ENCODE measurements at places on chromosomes 12 and 14.

- no peaks in the 10 kb centered on the region for H3K27me3 ChIP-seq
- H3K4me3 ChIP-seq: no peak overlapping the region
- H3K36me3 ChIP-seq: no peaks in the 10 kb centered on the region
- no peak for DNase-seq
- H3K27ac ChIP-seq: peak overlapping the region; percentile 45
These were observed 9.8 kb upstream of the CLECL1 start for GRCh38 chr12:9742661-9743060.

DNA sequence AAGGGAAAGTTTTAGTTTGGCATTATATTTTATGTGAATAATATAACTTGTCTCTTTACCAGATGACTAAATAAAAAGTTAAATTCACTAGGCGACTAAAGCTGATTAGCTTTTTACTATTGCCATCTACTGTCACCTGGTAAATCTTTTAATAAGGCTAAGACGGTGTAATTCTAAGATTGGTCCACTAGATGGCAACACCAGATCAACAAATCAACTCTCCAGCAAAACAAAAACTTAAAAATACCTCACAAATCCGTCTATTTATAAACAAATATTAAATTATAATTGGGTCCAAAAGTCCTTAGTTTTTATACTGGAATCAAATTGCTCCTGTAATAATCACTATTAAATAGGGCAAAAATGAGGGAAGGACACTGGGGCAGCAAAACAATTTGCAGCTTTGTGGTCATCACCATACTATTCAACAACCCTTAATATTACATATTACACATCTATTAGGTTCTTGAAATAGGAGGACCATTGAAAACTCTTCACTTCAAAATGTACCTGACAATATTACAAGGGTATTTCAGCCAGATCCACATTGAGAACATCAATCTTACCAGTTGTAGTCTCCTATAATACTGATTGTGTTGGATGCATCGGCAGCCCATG lies 47.9 kb downstream of the GALC start:
- H3K27me3 ChIP-seq: no peaks in the 10 kb centered on the region
- DNase-seq: no peak
- H3K4me3 ChIP-seq: no peak overlapping the region
- H3K36me3 ChIP-seq: no peaks in the 10 kb centered on the region

DNA sequence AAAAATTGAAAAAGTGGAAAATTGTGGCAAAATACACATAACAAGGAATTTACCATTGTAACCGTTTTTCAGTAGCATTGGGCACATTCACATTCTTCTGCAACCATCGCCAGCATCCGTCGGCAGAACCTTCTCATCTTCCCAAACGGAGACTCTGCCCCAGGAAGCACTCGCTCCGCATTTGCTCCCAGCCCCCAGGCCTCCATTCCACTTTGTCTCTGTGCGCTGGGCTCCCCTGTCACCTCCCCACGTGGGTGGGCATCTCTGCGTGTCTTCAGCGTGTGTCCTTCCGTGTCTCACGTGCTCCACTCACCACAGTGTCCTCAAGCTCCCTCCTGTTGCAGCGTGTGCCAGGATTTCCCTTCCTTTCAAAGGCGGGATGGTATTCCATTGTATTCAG lies 9.9 kb downstream of the GPR132 start:
- no peak for DNase-seq
- no peak overlapping the region for H3K4me3 ChIP-seq
- no peak overlapping the region for H3K27ac ChIP-seq
- H3K36me3 ChIP-seq: no peaks in the 10 kb centered on the region
- no peaks in the 10 kb centered on the region for H3K27me3 ChIP-seq

DNA sequence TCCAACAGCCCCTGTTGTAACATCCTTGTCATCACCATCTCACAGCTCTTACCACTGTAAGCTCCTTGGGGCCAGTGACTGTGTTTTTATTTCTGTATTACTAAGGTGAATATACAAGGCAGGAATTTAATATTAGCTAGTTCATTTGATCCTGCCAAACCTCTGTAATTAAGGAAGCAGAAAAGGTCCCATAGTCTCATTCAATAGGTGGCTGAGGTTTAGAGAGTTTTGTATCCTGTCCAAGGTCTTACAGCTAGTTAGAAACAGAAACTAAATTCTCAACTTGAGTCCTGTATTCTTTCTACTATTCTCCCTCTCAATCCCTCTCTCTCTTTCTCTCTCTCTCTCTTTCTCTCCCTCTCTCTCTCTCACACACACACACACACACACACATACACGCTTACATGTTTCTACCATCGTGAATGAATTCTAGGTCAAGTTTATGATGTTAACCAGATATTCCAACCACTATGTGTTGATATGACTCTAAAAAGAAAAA lies 543 bp upstream of the GLIPR1 start:
- no peak for DNase-seq
- peak overlapping the region; percentile 46 for H3K4me3 ChIP-seq
- peak overlapping the region; percentile 75 for H3K27ac ChIP-seq

GRCh38 chr12:114847441-114848035 lies 163.6 kb upstream of the TBX3 start:
- H3K36me3 ChIP-seq: no peaks in the 10 kb centered on the region
- DNase-seq: no peak
- no peaks in the 10 kb centered on the region for H3K27me3 ChIP-seq
- H3K4me1 ChIP-seq: no peaks in the 10 kb centered on the region

GRCh38 chr12:2616763-2617162 lies 178.0 kb upstream of the FKBP4 start:
- H3K4me1 ChIP-seq: no peaks in the 10 kb centered on the region
- H3K27ac ChIP-seq: no peak overlapping the region
- no peaks in the 10 kb centered on the region for H3K27me3 ChIP-seq
- no peaks in the 10 kb centered on the region for H3K36me3 ChIP-seq
- H3K4me3 ChIP-seq: no peak overlapping the region

DNA sequence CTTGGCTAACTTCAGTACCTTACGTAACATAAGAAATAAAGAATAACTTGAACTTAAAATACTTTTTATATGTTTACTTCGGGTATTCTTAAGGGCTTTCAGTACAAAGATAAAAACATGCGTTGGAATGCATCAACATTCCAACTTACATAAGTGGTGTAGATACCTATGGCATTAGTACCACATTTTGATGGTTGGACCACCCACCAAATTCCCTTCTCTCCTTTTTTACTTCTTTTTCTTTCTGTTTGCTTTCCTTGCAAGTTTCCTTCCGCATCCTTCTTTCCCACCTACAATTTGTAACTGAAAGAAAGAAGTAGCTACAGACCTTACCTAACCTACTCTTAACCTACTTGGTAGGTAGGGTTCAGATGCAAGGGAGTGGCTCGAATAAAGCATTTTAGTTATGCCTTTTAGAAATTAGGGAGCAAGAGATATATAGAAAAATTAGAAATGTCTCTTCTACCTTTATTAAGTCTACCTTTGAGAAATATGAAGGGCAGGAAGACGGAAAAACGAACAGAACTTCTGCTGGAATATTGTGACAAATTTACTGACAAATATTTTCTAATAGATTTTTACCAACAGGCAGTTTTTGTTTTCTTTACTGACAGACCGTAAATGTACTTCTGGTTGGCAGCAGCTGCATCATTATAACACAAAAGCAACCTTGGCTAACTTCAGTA lies 2.1 kb upstream of the ARHGAP5 start:
- H3K27ac ChIP-seq: peak overlapping the region; percentile 100
- no peaks in the 10 kb centered on the region for H3K36me3 ChIP-seq
- H3K27me3 ChIP-seq: no peaks in the 10 kb centered on the region
- H3K4me1 ChIP-seq: peaks cover 50% of the 10 kb centered on the region
- H3K4me3 ChIP-seq: peak overlapping the region; percentile 98

DNA sequence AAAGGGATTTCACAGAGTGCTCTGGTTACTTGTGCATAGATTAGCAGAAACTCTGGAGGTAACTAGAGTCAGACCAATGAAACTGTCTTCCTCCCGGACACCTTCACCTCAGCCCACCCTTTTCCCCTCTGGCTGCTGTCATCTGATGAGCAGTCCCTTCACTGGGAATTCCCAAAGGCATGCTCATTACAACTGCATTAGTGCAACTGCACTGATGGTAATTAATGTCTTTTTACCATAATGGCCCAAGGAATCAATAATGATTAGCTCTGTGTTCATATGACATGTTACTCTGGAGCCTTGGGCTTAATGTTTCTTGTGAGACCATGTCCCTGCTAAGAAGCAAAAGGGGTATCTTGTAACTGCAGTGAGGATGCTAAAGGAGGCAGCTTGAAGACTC lies 304.5 kb downstream of the GRIN2B start:
- no peaks in the 10 kb centered on the region for H3K27me3 ChIP-seq
- H3K4me1 ChIP-seq: no peaks in the 10 kb centered on the region
- no peak for DNase-seq
- no peak overlapping the region for H3K27ac ChIP-seq

DNA sequence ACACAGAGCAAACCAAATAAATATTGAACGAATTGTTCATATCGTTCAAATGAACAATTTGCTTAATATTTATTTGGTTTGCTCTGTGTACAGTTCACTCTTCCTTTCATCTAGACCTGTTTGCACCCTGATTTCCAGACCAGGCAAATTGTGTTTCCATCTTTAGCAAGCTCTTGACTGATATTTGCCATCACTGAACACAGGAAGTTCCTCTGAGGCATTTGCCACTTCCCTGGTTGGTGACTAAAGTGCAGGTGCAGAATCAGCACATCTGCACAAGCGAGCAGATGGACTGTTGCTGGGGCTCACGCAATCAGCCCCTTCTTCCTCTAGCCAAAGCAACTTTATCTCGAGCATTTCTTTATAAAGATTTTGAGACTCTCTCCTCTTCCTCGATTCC lies 112.9 kb downstream of the DAAM1 start:
- no peak overlapping the region for H3K4me3 ChIP-seq
- no peak overlapping the region for H3K27ac ChIP-seq
- no peak for DNase-seq
- no peaks in the 10 kb centered on the region for H3K36me3 ChIP-seq

DNA sequence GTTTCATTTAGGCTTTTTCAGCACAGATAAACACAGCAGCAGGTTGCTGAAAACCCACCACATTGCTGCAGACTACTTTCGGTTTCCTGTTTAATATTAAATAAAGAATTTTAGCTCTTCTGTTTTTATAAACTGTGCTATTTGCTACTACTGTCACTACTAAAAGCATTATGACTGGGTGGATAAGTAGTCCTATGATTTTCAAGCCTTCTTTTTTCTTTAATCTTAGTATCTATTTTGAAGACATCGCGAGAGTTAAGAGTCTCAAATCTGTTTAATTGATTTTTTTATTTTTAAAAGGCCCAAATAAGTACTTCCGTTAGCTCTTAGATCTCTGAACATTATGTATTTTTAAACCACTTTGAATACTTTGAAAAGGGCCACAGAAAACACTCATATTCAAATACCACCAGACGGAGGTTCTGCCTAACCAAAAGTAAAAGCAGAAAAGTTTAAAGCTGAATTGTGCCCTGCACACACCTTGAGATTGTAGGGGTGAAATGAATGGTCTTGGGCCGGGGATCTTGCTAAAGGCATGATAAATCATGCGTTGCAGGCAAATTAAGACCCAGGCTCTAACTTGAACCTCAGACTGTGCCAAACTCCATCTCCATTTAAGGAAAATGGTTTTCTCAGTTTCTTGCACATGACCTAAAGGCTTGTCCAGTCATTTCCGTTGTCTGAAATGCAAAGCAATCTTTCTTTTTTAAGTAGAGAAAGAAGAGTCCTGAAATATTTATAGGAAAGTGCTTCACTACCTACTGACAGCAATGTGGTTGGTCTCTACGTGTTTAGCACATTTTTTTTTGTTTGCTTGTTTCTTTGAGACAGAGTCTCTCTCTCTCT lies 13.6 kb upstream of the FOXN3 start:
- H3K4me1 ChIP-seq: peaks cover 29% of the 10 kb centered on the region
- no peaks in the 10 kb centered on the region for H3K36me3 ChIP-seq
- no peaks in the 10 kb centered on the region for H3K27me3 ChIP-seq

DNA sequence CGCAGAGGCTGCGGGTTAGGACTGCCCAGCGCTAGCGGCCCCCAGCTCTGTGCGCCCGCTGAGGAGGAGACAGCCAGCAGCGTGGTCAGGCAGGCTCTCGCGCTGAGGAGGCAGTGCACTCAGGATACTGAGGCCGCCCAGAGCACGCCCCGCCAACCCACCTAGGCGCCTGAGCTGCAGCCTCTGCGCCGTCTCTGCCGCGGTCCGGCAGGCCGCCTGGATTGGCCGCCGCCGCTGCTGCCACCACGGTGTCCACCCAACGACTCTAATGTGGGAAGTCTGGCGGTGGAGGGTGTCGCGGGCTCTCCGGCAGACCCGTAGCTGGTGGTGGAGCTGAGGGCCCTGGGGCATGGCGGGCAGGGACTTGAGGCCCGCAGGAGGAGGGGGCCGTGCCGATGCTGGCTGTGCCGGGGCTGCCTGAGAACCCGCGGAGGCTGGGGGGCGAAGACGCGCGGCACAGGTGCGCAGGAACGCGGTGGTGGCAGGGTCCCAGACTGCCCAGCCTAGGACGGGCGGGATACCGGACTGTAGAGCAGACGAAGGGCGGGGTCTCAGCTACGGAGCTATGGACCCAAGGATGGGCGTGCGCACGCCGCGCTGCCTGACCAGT lies 69.9 kb downstream of the ASCL4 start:
- DNase-seq: no peak
- no peak overlapping the region for H3K27ac ChIP-seq
- peaks cover 19% of the 10 kb centered on the region for H3K27me3 ChIP-seq
- no peaks in the 10 kb centered on the region for H3K36me3 ChIP-seq
- H3K4me1 ChIP-seq: peaks cover 51% of the 10 kb centered on the region

DNA sequence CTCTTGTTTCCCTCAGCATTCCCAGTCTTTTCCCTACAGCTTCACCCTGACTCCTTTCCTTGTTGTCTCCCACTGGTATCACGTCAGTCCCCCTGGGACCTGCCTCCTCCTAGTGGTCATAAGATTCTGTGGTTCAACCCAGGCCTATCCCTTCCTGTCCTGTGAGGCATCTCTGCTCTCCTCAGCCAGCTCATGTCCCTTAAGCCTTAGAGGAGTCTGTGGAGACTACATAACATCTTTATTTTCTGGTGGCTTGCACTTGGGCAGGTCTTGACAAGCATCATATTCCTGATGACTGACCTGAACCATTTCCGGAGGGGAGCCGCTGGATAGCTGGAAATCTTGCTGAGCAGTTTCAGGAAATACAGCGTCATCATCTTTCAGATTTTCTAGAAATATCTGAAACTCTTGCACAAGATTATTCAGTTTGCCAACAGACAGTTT lies 688 bp downstream of the C12orf71 start:
- H3K4me3 ChIP-seq: no peak overlapping the region
- no peak overlapping the region for H3K27ac ChIP-seq
- H3K27me3 ChIP-seq: no peaks in the 10 kb centered on the region
- H3K4me1 ChIP-seq: peaks cover 55% of the 10 kb centered on the region

GRCh38 chr12:26740991-26741390 lies 92.0 kb downstream of the ITPR2 start:
- H3K27ac ChIP-seq: peak overlapping the region; percentile 57
- H3K27me3 ChIP-seq: no peaks in the 10 kb centered on the region
- no peak overlapping the region for H3K4me3 ChIP-seq

DNA sequence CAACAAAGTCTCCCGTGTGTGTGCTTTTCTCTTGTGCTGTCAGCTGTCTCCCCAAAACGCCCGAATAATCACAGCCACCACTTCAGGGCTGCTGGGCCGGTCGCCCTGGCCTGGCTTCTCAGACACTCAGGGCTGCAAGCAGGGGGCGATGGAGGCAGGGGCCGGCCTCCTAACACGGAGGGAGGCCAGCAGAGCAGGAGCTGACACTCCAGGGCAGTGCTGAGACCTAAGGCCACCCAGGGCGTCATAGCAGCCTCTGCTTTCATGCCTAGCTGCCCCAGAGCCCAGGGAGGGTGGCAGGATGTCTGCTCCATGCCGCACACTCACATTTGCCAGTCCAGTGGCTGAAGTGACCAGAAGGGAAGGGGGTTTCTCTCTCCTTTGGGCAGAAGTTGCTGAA lies 25.6 kb downstream of the STX2 start:
- no peak overlapping the region for H3K27ac ChIP-seq
- DNase-seq: no peak
- H3K36me3 ChIP-seq: peaks cover 4% of the 10 kb centered on the region
- no peaks in the 10 kb centered on the region for H3K4me1 ChIP-seq
- no peak overlapping the region for H3K4me3 ChIP-seq
- no peaks in the 10 kb centered on the region for H3K27me3 ChIP-seq
